ENCODE measurements at places on chromosomes 1 and 21.

- DNase-seq, result no peak
Measured at GRCh38 chr1:223628233-223629125, 37.0 kb downstream of the CAPN8 start.

DNA sequence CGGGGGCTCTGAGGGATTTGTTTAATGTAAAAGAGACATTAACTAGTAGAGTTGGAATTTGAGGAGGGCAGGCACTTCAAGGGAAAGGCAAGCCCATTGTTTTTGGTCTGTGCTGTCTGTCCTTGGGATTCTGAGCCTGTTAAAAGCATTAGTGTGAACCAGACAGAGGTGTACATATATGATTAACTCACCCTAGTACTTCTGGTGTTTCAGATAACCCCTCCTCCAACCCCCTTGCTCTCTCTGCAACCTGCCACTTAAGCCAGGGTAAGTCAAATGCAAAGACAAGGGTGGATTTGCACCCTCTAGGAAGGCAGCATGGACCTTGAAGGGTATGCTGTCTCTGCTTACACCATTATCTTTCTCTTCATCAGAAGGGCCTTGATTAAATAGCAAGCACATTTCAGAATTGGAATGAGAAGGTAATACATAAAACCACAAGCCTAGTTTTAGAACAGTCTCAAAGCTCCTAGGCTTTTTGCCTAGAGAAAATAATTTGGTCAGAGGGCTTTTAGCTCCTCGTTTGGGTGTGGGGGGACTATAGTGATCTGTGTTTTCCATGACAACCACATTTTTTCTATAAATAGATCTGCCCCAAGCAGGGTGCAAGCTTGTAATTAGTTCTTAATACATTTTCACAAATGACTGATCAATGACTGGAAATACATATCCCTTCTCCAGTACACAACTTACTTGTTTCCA lies 120.7 kb upstream of the SGIP1 start:
- no peak for DNase-seq

GRCh38 chr21:27769763-27770162 lies 802.9 kb upstream of the ADAMTS5 start:
- DNase-seq, result no peak

GRCh38 chr1:169024800-169025271 lies 81.7 kb upstream of the ATP1B1 start:
- DNase-seq, result no peak
